ENCODE measurements at places on chromosomes 1 and 21.

GRCh38 chr1:27868556-27868931 lies 3.8 kb upstream of the THEMIS2 start:
- peak; percentile 43 for DNase-seq

DNA sequence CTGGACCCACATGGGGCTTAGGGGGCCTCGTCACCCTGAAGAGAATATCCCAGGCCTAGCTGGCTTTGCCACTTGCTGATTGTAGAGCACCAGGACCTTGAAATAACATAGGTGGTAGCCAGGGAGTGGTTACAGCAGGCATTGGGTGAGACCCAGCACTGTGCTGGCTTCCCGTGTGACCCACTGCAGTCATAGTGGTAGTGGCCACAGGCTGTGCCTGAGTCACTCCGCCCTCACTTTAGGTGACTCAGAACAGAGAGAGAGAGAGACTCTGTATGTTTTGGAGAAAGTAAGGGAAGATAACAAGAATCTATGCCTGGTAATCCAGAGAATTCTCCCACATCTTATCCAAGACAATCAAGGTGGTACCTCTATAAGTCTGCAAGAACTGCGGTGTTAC lies 98.7 kb upstream of the LHX8 start:
- no peak for DNase-seq

DNA sequence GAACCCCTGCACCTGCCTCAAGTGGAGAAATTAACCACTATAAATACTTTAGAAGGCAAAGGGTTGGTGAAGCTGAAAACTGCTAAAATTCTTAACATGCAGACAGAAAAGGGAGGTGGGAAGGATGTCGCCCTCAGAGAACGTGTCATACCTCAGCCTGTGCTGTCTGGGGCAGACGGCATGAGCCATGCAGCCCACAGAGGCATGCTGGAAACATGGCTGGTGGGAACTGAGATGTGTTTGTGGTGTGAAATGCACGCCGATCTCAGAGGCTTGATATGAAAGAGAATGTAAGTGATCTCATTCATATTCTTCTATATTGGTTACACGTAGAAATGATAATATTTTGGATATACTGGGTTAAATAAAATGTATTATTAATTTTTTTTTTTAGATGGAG lies 16.3 kb downstream of the AGPAT3 start:
- no peak for DNase-seq

DNA sequence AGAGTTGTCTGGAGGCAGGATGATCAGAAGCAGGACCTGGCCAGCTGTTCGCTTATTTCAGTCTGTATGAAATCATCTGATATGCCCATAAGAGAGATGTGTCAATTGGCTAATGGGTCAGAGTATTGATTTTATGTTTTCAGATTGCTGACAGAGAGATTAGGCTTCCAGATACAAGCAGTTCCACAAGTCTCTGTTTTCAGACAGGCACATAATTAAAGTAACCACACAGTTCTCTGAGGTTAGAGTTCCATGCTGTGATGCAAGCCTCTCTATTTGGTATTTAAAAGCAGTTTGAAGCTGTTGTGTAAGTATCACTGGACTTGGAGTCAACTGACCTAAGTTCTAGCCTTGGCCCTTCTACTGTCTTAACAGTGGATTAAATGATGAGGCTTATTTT lies 50.1 kb downstream of the ATF6 start:
- DNase-seq, result no peak

- DNase-seq, result peak; percentile 61
Observed at GRCh38 chr1:182054698-182055326, 6.7 kb downstream of the ZNF648 start.

- no peak for DNase-seq
Observed at GRCh38 chr1:94660994-94661393, 119.4 kb upstream of the F3 start.
